Caudate nucleus (tissue), 63 donors: ENCODE measurements at places on chromosomes 11 and 22.

DNA sequence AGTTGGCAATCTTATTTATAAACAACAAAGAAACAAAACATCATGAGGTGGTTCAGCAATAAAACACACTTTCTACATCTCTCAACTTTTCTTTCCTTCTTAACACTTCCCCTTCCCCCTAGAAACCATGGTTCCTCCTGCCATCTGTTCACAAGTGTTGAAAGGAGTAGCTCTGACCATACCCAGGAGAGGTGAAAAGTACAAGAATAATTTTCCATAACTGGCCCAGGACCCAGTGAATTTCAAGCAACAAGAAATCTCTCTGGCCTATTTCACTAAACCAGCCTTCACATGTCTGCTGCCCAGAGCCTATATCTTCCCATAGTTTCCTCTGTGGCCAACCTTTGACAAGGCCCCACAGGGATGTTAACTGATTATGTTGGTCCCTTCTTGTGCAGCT lies 98.2 kb upstream of the CEP126 start:
- no peak for DNase-seq

GRCh38 chr11:65298655-65299179 lies 15.9 kb upstream of the CDC42EP2 start:
- peak; percentile 74 for DNase-seq

DNA sequence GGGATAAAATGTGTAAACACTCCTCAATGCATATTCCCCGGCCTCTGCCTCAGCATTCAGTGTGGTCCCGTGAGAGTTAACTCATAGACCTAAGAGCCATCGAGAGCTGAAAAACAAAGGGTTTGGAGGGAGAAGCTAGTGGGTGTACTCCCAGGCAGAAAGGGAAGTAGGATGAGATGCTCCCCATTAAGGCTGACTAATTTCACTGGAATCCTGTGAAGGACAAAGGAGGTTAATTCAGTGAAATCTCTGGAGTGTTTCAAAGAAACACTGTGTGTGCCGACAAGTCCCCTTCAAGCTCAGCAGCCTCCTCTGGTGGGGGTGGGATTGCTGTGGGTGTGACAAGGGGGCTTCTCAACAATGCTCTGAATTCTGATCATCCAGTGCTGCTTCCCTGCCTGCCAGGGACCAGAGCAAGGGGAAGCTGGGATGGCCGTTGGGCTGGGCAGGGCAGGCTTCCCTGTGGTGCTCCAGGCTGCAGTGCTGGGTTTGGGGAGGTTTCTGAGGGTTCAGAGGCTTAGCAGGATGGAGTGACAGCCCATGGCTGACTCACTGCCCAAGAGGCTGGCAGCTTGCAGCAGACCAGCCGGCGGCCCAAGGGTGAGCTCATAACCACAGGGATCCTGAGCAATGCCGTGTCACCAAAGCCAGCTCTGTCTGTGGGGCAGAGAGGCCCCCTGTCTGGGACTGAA lies 61.4 kb upstream of the BMAL1 start:
- DNase-seq, result no peak

GRCh38 chr22:46797355-46797754 lies 34.9 kb downstream of the TBC1D22A start:
- no peak for DNase-seq

DNA sequence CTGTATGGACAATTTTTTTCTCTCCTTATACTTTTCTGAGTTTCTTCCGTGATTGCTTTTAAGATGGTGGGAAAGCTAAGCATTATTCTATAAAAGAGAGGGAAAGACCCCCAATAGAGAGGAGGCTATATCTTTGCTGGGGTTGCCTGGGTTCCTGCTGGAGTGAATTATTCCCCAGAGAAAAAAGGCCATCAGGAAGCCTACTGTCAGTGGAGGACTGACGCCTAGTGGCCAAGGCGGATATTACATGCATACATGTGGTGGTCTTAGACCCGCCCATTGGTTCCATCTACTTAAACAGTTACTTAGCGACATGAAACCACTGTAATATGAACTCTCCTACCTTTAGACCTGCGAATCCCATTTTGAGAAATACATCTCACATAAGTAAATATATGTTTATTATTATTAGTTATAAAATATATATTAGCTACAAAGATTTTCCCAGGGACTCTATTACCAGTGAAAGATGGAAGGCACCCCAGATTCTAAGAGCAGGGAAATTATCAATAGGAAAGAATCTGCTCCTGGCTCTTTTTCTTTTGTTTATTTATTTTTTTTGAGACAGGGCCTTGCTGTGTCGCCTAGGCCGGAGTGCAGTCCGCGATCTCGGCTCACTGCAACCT lies 15.7 kb upstream of the PGA3 start:
- DNase-seq, result peak; percentile 14

- DNase-seq, result no peak
Observed at GRCh38 chr22:27108425-27109114, 451.2 kb downstream of the MIAT start.

GRCh38 chr22:42459287-42460063 lies 27.3 kb upstream of the NFAM1 start:
- no peak for DNase-seq

DNA sequence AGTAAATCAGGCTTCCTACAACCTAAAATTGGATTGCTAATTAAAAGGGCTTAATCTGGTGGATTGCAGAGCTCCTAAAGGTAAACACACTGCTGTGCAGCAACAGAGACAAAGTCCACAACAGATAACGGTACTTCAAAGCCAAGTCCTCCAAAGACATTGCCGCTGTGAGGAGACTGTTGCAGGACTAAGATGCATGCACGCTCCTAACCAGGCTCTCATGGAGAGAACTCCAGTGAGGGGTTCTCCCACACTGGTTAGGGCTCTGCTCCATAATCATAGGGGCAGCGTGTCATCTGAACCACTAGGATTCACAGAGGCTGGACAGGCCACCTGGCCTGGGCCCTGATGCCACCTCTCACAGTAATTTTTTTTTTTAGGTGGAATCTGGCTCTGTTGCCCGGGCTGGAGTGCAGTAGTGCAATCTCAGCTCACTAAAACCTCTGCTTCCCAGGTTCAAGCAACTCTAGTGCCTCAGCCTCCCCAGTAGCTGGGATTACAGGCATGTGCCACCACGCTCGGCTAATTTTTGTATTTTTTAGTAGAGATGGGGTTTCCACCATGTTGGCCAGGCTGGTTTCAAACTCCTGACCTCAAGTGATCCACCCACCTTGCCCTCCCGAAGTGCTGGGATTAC lies 56.9 kb upstream of the ARFGAP3 start:
- DNase-seq, result no peak

DNA sequence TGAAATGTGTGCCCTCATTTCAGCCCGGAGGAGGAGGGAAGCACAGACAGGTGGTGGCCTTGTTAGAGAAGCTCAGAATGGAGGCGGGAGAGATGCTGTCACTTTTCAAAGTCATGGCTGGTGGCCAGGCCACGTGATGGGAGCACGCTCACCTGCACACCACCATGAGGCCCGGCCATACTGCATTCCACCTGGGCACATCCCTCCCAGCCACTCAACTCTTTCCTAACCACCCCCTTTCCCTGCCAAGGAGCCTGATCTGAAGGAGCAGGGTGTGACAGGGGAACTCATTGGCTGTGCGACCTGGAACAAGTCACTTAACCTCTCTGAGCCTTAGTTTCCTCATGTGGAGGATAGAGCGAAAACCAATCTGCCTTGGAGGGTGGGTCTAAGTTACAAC lies 364.5 kb downstream of the CTTN start:
- DNase-seq, result no peak

- no peak for DNase-seq
Observed at GRCh38 chr11:111691741-111692140, 74.4 kb downstream of the PPP2R1B start.

GRCh38 chr11:126186708-126187529 lies 24.5 kb downstream of the RPUSD4 start:
- DNase-seq, result no peak

- no peak for DNase-seq
Observed at GRCh38 chr22:46436595-46437175, 100.7 kb downstream of the CELSR1 start.

DNA sequence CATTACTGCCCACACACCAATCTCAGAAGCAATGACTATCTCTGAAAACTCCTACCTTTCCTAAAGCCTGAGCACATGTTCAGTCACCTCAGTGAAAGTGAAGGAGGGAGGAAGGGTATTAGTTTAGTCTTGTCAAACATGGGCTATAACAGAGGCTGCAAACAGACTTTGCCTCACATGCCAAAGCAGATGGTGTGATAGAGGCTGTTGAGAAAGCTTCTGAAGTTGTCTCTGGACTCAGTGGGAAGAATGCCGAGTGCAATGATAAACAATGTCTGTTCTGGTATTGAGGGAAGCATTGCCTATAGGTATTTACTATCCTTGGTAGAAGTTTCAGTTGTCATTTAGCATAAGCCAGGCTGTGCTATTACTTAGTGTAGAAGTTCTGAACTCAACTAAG lies 314.5 kb upstream of the CCDC90B start:
- DNase-seq, result no peak

DNA sequence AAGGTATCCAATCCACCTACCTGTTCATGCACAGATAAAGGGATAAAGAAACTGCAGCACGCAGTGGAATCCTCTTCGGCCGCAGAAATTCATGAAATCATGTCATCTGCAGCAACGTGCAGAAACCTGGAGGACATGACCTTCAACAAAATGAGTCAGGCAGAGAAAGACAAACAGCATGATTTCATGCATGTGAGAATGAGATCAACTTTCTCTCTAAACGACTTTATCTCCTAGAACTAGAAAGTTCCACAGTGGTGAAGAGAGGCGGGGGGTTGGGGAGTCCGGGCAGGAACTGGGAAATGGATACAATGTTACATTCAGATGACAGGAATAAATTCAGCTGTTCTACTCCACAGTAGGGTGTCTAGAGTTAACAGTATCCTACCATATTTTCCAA lies 9.9 kb downstream of the RGL4 start:
- no peak for DNase-seq

- no peak for DNase-seq
Observed at GRCh38 chr22:30453731-30454510, 17.9 kb downstream of the SEC14L3 start.

DNA sequence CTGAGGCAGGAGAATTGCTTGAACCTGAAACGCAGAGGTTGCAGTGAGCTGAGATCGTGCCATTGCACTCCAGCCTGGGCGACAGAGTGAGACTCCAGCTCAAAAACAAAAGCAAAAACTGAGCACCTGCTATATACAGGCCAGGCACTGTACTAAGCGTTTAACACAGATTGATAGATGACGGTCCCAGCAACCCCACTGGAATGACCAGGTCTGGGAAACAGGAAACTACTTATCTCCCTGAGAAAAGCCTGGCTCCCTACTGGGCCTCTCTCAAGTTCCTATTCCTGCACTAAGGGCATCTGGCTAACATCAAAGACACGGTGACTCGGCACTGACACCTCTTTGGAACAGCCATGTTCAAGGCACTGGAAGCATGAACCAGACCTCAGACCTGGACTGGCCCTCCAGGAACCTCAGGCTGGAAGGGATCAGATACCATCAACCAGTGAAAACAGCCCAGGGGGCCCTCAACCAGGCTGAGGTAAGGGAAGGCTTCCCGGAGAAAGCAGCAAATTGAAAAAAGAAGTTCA lies 16.6 kb downstream of the ARAP1 start:
- DNase-seq, result no peak
